ENCODE measurements at places on chromosomes 2 and 18.

GRCh38 chr2:199851501-199851810 lies 464 bp upstream of the FTCDNL1 start:
- DNase-seq = no peak

DNA sequence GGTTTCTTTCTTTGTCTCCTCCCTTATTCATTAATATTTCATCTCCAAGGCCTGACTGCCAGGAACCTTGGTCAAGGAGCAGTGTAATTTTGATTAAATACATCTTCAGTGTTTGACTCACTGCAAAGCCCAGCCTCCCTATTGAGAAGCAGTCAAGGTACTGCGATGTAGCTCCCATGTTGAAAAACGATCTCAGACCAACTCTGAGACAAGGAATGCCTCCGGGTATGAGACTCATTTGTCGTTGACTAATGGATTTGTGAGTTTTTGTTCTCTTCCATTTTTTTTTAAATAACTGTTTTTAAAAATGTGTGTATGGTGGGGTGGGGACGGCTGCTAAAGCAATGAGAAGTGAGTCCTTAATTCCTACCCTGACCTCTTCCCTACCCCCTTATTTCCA lies 361.6 kb downstream of the SOX11 start:
- DNase-seq = no peak

DNA sequence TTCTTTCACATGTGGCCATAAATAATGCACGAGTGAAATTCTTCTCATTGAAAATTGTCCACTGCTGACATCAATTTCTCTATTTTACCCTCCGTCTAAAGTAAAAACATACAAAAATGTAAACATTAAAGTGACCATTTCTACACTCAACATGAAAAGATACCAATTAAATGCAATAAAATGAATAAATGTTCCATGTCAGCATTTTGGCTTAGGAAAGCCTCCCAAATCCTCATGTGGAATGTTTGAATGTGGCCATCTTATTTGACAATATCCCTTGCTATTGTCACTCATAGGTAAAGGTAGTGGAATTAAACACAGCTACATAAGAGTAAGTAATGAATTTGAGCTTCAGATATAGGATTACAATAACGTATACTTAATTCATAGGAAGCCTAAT lies 60.8 kb downstream of the ZNF521 start:
- DNase-seq = no peak

GRCh38 chr2:866887-867286 lies 83.8 kb upstream of the SNTG2 start:
- no peak for DNase-seq

GRCh38 chr2:10278029-10278762 lies 24.5 kb upstream of the HPCAL1 start:
- no peak for DNase-seq

- DNase-seq = no peak
These were observed 140.7 kb upstream of the PXDN start for GRCh38 chr2:1884933-1885580.

DNA sequence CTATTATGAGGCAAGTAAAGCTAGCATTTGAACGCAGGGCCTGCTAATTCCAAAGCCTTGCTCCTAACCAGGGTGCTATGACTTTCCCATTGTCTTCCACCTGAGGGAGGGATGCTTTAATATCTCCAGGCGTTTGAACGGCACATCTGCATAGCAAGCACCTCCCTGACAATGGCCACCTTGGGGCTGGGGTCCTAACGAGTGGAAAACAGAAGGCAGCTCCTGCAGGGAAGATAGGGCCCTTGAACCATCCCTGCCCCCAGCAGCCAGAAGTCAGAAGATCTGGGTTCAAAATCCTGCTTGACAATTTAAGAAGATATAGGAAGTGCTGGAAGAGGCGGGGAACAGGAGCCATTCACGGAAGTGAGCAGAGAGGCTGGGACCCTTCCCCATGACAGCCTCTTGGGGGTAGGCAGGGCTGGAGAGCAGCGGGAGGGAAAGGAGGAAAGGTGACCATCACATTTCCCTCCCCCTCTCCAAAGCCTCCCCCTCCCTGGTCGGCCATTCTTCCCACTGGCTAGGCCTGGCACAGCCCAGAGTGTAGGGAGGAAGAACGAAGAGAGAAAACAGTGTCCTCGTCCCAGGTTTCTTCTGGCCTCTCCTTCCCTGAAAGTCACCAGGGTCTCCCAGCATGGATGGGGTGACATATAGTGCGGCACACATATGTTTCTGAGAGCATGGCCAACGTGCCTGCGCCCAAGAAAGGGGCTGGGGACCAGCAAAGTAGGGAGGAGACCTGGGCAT lies 73.5 kb downstream of the EMX1 start:
- no peak for DNase-seq

GRCh38 chr2:57936216-57936615 lies 110.4 kb upstream of the VRK2 start:
- no peak for DNase-seq

DNA sequence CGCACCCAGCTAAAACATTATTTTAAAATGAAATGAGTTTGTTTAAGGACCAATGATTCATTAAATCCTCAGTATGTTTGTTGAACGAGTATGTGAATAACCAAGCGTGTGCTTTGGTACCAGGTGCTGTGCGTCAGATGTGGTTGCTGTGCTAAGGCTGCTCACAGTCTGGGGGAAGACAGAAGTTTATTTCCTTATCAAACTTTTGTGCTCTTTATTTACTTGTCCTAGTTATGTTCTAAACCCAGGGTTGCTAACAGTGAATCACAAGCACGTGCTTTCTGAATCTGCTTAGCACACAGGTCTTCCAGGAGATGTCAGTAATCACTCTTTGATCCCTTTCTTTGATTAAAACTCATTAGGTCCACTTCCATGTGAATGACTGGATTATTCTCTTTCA lies 37.0 kb downstream of the RAPGEF4 start:
- DNase-seq = no peak

- no peak for DNase-seq
These were observed 1.1 kb upstream of the SCN9A start for GRCh38 chr2:166376873-166377272.

DNA sequence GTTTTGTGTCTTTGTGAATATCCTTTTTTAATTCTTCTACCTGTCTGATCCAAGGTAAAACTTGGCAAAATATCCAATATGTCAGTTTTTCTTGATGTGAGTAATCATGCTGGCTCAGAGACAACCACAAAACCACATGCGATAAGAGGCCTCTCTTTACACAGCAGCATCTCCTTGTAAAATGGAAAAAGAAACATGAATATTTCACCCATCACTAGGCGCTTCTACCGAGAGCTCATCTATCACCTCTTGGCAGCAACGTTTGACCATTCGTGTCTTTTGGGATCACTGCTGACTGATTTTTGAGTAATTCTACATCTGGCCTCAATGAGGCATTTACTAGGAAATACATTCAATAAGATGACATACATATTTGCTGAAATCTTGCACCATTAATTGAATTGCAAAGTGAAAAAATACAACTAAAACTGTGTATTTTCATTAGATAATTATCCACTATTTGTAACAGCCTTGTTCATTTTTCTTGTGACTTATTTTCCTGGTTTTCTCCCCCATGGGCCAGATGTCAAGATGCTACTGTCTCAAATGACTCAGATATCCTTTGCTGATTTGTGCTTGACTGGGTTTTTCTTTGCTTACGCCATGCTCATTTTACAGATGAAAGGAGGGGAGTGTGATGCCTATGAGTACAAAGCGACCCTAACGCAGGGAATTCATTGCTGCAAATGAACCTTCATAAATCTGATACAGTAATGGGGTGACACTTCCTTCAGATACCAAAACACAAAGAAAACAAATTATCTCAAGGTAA lies 467.5 kb downstream of the FBXO15 start:
- DNase-seq = no peak

DNA sequence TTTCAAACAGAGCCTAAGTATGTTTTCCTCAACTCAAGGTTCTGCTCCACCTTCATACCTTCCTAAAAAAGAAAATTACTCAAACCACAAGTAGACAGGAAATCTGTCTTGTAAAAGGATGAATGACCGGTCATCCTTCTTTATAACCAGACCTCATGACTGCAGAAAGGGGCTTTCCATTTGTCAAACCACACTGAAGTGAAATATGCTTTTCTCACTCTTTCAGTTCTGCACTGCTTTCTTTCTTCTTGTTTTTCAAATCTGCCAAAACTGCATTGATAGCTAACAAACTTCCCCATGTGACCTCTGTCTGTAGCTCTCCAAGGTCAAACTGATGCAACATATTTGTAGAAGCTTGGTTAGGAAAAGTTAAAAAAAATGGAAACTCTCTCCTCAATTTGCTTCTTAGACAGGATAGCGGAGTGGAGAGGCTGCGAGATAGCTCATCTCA lies 308.9 kb upstream of the CCDC68 start:
- no peak for DNase-seq

GRCh38 chr2:28653892-28654662 lies 97.6 kb upstream of the PPP1CB start:
- no peak for DNase-seq

- DNase-seq = no peak
These were observed 53.9 kb downstream of the INO80D start for GRCh38 chr2:206031950-206032567.

GRCh38 chr2:223269386-223269785 lies 217.4 kb downstream of the KCNE4 start:
- no peak for DNase-seq
